ENCODE measurements at places on chromosomes 3 and 15.

GRCh38 chr3:10683106-10683505, 132.9 kb upstream of the SLC6A11 start:
- DNase-seq: no peak

DNA sequence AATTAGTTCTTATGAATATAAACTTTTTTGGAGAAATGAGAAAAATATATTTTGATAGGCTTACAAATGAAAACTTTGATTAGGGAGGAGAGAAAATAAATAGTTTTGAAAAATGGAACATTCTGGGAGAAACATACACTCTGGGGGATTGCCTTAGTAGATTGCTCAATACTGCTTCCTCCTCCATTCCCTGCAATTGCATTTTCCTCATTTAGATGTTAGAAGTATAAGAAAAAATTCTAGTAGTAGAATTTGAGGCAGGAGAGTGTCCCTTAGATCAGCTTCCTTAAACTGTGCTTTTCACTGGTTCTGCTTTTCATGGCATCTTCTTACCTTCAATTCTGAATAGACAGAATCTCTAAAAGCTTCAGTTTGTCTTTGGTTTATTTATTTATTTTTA, 46.2 kb upstream of the CTDSPL2 start:
- no peak for DNase-seq

DNA sequence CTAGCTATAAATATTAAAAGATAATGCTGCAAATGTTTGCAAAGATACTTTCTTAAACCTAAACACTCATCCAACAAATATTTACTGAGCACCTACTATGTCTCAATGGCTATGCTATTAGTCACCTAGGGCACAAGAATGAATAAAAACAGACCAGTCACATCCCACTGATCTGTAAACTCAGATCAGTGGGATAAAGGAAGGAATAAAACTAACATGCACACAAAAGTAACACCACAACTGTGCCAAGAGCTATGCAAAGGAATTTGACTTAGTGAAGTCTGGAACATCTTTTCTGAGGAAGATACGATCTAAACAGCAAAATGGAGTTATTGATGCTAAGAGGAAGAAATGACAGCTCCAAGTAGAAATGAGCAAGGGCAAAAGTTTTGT, 56.6 kb downstream of the CBLB start:
- DNase-seq: no peak

GRCh38 chr3:183968666-183969245, 48.9 kb downstream of the ABCC5 start:
- no peak for DNase-seq

- no peak for DNase-seq
These were observed 71.4 kb downstream of the FBXL22 start for GRCh38 chr15:63668601-63669000.

DNA sequence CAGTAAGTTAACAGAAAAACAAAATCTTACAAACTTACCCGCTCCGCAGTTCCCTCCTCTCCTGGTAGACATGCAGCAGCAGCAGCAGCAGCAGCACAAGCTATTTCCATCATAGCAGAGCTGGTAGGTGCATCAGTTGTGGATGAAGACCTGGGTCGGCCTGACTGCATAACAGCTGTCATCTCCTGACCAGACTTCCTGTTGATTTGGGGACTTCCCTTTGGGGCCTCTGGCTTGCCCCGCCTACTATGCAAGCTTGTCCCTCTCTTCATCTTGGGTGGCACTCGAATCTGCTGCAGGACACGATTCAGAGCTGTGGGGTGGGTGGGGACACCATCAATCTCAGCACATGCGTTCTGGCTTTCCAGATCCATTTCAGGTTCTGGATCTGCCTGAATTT, 65.7 kb downstream of the TMCC1 start:
- no peak for DNase-seq

DNA sequence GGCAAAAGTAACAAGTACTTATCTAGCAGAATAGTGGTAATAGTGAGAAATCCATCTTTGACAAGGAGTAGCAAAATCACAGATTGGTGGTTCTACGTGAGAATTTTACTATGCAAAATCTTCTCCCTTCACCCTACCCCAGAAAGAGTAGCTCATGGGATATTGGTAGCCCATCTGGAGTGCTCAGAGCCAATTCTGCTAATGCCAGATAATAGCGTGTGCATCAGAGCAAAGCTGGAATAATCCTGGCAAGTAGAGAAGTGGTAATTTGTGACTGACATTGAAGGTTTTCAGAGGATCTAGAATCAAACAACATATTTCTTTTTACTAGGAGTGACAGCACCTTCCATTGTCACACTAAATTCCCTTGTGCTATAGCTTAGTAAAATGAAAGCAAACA, 192.9 kb downstream of the ZBBX start:
- no peak for DNase-seq

DNA sequence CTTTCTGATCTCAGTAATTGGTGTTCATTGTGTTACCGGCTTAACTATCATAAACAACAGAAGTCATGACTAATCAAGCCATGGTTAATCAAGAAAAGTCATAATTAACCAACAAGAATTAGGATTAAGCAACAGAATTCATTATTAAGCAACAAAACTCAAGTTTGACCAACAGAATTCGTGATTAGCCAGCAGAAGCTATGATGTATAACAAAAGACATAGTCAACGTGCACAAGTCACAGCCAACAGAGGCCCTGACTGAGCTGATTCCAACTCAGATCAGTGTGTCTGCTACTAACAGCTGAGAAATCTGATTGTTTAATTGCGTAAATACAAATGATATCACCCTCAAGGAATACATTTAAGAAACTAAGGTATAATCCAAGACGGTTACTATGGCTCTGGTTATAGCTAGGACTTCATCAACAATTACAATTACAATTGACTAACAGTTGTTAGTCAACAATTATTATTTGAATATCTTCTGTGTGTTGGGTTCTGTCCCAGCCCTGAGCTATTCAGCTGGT, 67.7 kb downstream of the RARB start:
- DNase-seq: no peak

DNA sequence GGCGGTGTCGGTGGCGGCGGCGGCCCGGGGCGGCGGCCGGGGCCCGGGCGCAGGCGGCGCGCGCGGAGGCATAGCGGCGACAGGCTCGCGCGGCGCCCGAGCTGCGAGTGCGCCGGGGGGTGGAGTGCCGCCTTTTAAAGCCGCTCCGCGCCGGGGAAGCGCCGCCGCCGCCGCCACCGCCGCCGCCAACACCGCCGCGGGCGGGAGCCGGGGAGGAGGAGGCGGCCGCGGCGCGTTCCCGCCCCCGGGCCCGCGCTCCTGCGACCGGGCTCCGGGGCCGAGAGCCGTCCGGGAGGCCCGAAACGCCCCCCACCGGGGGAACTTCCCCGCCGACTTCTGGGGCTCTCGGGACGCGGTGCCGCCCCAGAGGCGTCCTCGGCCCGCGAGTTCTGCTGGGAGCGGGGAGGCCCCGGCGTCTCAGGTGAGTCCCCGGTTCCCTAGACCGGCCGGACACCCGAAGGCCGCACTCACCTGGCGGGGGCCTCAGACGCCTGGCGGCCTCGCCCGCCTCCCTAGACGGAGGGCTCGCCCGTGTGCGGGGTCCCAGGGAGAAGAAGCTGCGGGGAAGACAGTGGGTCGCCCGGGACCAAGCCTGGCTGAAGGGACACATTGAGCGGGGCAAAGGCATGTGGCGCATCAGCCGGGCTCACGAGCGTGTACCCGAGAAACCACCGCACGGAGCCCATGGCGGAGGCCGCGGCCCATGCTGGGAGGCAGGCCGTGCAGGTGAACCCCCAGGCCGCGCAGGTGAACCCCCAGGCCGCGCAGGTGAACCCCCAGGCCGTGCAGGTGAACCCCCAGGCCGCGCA, at the start of gene PCSK6:
Gene PCSK6 (minus strand): TSS at position 109 of the 809 bp plus-strand sequence. CDS start 37 bp downstream, at position 72.
- DNase-seq: no peak

DNA sequence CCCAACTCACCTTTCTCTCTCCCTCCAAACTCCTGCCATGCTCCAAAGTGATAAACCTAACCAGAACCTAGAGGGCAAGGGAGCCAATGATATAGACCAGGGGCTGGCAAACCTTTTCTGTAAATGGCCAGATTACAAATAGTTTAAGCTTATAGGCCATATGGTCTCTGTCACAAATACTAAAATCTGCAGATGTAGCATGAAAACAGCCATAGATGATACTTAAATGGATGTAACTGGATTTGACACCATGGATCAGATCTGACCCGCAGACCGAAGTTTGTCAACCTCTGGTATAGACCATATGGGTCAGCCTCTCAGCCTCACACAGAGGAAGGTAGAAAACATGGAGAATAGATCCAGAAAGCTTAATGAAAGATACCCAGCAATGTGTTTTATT, 165.2 kb upstream of the STT3B start:
- no peak for DNase-seq

DNA sequence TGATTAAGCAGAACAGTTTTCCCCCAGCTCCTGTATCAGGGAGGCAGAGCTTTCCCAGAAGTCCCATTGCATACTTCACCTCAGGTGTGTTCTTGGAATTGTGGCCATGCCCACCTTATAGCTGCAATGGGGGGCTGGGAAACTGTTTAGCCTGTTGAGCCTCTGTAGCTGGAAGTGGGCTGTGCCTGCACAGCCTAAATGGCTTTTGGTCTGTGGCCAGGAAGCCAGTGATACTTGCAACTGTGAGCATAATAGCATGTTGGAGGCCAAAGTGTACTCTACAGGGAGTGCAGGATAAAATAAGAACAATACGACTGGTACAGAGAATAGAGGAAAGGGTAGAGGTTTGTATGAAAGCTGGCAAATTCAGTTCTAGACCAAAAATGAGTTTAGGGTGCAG, 248.5 kb downstream of the PTPRG start:
- no peak for DNase-seq

DNA sequence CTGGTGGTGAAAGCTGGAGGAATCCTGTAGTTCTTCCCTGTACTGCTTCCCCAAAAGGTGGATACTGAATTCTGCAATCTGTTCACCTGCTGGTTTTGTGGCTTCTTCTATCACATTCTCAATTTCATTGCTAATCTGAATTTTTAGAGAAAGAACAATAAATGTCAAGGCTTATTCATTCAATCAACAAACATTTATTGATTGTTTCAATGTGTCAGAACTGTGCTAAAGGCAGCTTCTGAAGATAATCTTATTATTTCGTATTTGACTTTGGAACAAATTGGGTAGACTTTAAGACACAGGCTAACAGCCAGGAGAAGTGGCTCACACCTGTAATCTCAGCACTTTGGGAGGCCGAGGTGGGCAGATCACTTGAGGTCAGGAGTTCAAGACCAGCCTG, 46.8 kb downstream of the IMPG2 start:
- DNase-seq: no peak

- no peak for DNase-seq
These were observed 19.7 kb downstream of the CORO2B start for GRCh38 chr15:68598171-68599152.

GRCh38 chr15:84883916-84884781, at the start of gene SLC28A1:
SLC28A1 (plus strand) TSS chr15:84884662; CDS start chr15:84887761, 3,099 bp downstream.
- DNase-seq: no peak

GRCh38 chr15:78313383-78313782, 14.0 kb upstream of the SKIC8 start:
- DNase-seq: no peak

- no peak for DNase-seq
These were observed 23.7 kb downstream of the RBM5 start for GRCh38 chr3:50112462-50112861.

GRCh38 chr3:44272191-44272590, 30.5 kb downstream of the TOPAZ1 start:
- DNase-seq: no peak

Measured in stimulated activated CD4-positive, alpha-beta T cell treated with anti-CD3 and anti-CD28 coated beads, Interleukin-1b, Interleukin-23, amount 100 ng/mL, for 1 hour (primary cell).